ENCODE measurements at places on chromosomes 13 and 19.

DNA sequence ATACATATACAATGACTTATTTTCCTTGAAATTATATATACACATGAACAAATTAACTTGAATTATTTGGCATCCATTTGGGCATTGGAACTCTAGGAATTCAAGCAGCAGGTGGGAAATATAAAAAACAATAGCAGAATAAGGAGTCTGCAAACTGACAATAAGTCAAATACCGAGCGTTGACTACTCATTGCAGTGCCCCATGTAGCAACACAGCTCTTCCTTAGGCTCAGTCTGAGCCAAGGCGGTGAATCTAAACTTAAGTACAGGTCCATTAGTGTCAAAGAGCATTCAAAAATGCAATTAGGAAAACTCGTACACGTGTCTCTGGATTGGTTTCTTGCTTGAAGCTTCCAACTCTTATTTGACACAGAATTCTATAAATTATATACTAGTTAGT, 462.5 kb upstream of the KLF12 start:
- no peak for DNase-seq

DNA sequence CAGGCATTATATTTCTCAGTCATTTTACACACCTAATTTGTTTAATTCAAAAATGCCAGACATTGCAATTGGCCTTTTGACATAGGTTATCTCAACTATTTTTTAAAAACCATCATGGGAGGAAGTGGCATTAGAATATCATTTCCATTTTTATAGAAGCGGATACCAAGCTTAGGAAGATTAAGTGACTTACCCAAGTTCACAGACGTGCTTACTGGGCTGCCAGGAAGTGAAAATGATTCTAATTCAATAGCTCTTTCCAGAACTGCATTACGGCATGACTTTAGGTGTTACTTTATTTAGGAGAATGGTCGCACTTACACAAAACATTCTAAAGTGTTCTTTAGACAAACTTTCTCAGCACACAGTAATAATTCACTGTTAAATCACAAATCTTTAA, 231.9 kb downstream of the KLF12 start:
- DNase-seq = no peak

DNA sequence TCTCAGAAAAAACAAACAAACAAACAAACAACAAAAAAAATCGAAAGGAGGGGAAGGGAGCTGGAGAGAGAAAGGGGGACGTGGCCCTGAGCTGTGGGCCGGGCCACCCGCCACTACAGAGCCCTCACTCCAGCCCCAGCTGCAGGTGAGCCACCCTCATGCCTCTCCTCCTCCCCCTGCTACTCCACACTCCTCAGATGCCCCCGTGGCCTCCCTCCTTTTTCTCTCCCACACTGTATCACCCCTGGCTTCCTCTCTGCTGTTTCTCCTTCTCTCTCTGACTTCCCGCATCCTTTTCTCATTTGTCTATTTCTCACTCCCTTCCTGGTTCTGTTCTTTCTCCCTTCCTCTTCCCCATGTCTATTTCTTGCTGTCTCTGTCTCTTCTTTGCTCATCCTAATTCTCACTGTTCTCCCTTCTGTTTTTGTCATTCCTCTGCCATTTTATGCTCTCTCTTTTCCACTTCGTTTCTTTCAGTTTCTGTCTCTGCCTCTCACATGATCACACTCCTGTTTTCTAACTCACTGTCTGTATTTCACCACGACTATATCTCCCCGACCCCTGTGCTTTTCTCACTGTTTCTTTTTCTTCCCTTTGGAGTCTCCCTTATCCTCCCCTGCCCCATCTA, 2.7 kb downstream of the KLK2 start:
- no peak for DNase-seq

- no peak for DNase-seq
These were observed 475 bp downstream of the MRPL57 start for GRCh38 chr13:21176982-21177284.

- DNase-seq = no peak
These were observed 10.9 kb downstream of the KASH5 start for GRCh38 chr19:49398931-49399330.

DNA sequence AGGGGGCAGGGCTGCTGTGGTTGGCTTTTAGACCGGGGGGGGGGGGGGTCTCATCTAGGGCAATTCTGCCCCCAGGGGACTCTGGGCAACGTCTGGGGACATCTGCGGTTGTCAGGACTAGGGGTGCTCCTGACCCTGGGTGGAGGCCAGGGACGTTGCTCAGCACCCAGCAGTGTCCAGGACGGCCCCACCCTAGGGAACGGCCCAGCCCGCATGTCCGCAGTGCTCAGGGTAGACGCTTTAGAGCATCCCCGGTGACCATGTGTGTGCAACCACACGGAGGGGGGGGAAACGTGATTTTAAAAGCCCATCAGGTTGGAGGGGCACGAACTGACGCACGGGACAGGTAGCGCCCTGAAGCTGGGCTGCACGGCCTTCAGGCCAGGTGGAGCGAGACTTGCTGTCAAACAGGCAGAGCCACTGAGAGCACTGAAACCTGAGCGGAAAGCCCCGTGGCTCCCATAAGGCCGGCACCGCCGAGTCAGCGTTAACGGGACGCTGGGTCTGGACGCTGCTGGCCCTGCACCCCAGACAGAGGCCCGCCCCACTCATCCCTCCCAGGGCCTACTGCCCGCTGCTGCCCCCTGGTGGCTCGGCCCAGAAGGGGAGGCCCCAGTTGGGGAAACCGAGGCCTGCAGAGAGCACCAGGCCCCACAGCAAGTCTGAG, 8.3 kb downstream of the CACTIN start:
- no peak for DNase-seq

DNA sequence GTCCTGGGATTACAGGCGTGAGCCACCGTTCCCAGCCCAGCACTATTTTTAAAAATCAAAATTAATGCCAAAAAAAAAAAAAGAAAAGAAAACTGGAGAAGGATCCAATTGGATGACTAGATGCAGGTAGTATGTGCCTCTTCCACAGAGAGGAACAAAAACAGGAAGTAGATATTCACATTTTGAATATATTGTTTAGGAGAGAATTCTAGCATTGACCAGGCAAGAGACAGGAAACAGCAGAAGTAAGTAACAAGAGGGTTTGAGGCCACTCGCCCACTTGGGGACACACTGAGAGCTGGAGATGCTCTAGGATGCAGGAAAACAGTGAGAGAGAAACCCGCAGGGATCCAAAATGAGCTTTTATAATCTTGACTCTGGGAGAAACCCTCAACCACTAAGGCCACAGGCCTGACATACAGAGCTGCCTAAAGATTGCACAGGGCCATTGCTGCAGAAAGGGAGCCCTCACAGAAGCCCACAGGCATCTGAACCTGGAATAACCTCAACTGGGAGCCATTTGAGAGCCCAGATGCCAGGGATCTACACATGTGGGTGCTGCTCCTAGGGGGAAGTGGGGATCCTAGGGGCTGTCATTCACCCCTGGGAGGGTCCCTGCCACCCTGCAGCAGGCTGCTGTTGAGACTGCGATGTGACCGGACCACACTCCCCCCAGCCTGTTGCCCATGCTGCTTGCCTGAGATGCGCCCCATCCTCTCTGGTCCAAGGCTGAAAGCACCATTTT, 28.2 kb downstream of the IGFL2 start:
- DNase-seq = no peak

GRCh38 chr13:66214467-66214866, 1015.7 kb downstream of the PCDH9 start:
- no peak for DNase-seq

DNA sequence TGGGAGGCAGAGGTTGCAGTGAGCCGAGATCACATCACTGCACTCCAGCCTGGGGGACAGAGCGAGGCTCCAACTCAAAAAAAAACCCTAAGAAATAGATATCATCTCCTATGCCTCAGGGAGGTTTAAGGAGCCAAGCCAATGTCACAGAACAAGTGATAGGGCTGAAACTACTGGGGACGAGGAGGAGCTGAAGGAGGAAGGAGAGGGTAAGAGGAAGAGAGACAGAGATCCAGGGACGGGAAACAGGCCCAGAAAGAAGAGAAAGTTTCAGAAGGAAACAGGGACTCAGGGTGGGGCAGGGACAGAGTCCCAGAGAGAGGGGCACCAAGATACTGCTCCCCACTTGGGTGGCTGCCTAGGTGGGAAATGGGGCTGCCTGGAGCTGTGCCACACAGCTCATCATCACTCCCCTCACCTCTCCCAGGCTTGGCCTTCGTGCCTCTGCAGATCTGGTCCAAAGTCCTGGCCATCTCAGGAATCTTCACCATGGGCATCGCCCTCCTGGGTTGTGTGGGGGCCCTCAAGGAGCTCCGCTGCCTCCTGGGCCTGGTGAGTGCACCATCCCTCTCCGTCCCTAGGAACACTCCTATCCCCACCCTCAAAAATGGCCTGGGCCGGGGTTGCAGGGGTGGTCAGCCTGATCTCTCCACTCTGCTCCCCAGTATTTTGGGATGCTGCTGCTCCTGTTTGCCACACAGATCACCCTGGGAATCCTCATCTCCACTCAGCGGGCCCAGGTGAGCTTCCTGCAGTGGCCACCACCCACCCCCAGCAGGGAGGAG, 1.5 kb downstream of the CD37 start:
- no peak for DNase-seq

DNA sequence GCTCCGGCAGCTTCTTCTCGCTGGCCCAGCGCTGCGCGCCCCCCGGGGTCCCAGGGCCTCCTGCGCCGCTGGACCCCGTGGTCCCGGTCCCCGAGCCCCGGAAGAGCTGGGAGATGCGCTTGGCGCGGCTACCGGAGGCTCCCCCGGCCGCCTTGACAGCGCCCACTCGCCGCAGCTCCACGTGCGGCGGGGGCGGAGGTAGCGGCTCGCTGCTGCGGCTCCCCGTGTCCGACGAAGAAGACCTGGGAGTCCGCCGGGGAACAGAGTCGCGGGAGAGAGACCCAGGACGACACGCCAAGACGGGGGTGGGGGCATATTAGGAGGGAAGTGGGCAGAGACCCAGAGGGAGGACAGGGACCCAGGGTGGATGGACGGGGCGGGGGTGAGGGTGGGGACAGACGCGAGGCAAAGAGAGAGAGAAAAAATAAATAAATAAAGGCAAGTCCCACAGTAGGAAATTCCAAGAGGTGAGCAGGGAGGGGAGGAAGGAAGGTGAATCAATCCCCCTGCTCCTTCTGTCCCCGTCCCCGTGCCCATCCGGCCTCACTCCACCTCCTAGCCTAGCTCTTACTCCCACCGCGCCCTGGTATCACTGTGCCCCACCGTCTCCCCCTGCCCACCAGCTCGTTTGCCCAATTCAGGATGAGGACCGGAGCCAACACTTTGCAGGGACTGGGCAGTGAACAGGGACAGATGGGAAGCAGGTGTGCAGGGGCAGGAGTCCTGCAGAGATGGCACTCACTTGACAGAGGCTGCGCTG, 826 bp downstream of the RASIP1 start:
- DNase-seq = no peak
